ENCODE measurements at places on chromosomes 7 and 10.

- DNase-seq, result no peak
These were observed 379.2 kb downstream of the CALN1 start for GRCh38 chr7:72032934-72033333.

- DNase-seq, result no peak
These were observed 212.2 kb downstream of the FAM107B start for GRCh38 chr10:14562218-14563075.

DNA sequence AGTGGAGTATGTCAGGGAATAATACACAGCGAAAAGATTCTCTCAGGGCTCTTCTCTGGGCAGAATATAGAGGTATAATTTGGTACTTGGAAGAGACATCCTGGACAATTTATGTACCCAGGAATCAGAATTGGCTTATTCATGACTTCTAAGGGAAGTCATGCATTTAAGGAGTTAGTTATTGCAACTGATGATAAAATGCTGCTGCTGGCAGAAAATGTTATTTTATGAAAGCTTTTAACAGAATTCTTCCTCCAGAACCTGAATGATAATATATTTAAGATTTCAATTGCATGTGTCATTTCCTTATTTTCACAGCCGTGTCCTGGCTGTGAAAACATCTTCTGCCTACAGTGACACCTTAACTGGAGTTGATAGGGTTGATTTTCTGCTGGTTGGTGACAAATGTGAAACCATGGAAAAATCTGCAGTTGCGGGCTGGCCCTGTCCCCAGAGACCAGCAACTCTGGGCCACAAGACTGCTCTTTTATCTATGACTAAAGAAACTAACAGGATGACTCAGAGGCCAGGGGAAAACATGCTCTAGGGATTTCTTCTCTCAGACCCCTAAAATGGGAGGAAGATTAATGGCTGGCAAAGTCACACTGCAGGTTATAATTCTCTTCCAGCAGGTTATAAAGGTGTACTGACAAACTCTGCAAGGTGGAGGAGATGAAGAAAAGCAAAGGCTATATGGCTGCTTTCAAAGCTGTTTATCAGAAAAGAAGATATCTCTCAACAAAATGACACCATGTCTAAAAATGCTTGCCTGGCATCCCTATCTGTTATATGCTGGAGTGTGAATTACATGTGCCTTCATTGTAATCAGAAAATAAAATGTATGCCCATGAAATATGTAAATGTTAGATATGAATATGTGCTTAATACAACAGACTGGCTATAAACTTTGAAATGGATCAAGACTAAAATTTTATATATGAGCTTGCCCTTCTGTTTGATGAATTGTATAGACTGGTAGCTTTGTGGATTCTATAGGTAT, 12.1 kb upstream of the TRUB1 start:
- DNase-seq, result no peak

- DNase-seq, result no peak
These were observed 299.4 kb upstream of the VSTM2A start for GRCh38 chr7:54242776-54243175.

- no peak for DNase-seq
These were observed 14.8 kb downstream of the BHLHA15 start for GRCh38 chr7:98225913-98226614.

Data from activated CD8-positive, alpha-beta memory T cell treated with anti-CD3 and anti-CD28 coated beads, Interleukin-2, amount 50 U/mL, for 4 hours (primary cell).